Urothelium cell line (cell line): ENCODE measurements at places on chromosomes 1 and 21.
A peak's percentile ranks its signal among the peaks of the same experiment; 100 is the strongest.

DNA sequence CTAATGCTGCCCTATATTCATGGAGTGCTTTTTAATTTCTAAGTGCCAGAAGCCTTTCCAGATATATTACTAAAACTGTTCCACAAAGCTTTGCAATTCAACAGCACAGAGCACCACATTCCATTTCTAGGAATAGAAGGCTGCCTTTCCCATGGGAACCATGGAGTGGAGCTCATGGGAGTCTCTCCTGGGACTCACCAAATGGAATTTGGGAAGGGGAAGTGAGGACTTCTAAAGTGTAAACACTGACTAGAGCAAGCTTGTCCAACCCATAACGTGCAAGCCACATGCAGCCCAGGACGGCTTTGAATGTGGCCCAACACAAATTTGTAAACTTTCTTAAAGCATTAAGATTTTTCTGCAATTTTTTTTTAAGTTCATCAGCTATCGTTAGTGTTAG, 190.4 kb upstream of the TNR start:
- no peak for DNase-seq

DNA sequence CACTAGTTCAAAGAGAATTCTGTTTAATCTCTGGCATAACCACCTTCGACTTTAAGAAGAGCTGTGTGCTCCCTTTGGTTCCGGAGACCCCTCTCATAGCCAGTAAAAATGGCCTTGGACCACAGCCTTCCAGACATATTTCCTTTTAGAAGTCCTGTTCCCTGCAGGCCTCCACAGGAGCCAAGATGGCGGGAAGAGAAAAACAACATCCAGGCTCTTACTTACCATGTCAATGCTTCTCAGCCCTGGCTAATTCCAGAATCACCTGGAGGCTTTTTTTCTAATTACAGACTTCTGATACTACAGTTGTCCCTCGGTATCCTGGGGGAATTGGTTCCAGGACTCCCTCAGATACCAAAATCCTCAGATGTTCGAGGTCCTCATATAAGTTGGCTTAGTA, 362.5 kb downstream of the PBX1 start:
- DNase-seq = no peak

- DNase-seq = peak; percentile 69
Observed at GRCh38 chr1:160675641-160676410, 29.0 kb upstream of the SLAMF1 start.

DNA sequence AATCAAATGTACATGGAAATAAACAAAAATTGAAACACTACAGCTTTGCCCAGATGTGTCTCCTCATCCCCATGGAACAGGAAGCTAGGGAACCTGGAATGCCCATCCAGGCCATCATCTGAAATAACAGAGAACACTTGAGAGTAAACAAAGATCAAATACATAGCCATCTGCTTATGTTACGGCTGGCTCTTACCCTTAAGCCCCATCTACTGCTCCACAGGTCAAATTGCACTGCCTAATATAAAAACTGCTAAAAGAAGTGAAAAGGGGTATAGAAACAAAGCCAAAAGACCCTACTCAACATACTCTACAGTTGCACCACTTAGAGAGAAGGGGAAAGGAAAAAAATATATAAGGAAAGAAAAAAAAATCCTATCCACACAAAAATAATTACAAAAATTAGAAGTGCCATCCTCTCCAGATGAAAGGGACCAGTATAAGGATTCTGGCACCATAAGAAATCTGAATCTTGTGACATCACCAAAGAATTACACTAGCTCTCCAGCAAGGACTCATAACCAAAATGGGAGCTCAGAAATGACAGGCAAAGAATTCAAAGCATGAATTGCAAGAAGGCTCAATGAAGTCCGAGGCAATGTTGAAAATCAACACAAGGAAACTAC, 26.9 kb downstream of the OR6Y1 start:
- DNase-seq = peak; percentile 9

- no peak for DNase-seq
Observed at GRCh38 chr1:173023343-173023742, 27.4 kb downstream of the TNFSF18 start.

GRCh38 chr1:27045973-27046558, 33.4 kb upstream of the TENT5B start:
- DNase-seq = peak; percentile 78

GRCh38 chr1:37323486-37324377, 150.6 kb upstream of the ZC3H12A start:
- peak; percentile 29 for DNase-seq

DNA sequence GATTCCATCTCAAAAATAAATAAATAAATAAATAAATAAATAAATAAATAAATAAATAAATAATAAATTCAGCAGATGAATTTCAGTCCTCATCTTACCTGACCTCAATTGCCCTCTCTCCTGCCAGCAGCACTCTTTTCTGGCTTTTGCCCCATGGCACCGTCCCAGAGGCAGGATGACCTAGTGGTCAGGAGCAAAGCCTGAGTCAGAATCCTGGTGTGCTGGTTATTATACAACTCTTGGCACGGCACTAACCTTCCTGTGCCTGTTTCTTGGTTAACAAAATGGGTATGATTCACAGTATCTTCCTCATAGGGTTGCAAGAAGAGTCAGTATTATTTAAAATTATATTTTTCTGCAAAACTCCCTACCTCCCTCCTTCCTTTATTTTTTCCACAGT, 43.0 kb downstream of the NKAIN1 start:
- no peak for DNase-seq

GRCh38 chr1:183609313-183609712, 19.1 kb upstream of the NCF2 start:
- no peak for DNase-seq

DNA sequence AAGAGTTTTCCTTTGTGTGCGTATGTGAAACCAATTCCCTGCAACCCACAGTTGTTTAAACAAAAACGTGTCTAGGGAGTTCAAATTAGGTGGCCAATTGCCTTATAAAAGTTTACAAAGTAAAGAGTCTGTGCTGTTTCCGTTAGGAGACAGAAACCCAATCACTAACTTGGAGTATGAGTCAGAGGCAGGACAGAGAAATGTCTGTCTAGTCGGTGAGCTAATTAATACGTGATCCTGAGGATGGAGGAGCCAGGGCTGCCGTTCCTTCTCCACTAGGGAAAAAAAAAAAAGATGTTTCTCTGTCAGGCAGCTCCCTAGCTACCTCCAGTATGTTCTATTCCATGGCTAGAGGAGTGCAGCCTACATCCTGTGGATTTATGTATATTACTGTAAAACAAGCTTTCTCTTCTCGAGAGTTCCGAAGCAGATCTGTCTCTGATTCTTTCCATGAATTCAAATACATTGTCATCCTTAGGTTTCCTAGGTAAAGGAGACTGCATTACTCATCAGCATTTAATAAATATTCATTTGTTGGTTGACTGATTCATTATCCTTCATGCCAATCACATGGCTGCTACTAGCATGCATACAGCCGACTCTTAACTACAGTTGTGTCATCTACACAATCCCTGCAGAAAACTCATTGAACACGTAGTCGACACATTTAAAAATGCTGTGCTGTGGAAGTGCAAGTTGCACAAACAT, 430.6 kb downstream of the KIF26B start:
- DNase-seq = peak; percentile 83

- no peak for DNase-seq
Observed at GRCh38 chr1:96338622-96339021, 383.0 kb upstream of the PTBP2 start.

DNA sequence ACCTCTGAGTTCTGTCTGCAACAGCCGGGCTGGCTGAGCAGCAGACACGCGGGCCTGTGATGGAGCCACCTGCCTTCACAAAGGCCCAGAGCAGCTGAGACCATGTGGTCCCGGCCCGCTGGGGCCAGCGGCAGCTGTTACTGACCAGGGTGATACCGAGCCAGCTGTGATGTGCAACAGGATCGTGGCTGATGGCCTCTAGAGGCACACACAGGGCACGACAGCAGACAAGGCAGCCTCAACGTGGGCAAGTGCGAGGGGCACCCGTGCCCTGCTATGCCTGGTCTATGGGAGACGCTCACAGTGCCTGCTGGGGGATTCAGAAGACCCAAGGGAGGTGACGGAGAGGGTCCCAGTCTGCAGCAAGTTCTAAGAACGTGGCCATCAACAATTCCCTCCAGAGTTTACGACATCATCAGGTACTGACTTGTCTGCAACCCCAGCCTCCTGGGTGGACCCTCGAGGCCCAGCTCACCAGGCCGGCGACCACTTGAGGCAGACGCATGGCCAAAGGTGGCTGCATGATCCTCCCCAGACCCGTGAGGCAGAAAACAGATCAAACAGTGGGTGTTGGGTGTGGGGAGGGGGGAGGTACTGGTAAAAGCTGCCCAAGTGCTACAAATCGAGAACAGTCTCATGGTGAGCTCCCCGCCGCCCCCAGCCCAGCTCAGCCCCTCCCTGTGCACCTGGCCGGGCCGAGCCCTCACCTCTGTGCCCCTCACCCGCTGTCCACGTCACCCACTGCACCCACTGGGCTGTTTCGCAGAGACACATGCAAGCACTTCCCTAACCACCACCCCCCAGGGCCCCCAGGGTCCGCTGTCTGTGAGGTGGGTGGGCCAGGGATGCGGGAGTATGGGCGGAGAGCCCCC, 6.0 kb downstream of the POFUT2 start:
- no peak for DNase-seq

DNA sequence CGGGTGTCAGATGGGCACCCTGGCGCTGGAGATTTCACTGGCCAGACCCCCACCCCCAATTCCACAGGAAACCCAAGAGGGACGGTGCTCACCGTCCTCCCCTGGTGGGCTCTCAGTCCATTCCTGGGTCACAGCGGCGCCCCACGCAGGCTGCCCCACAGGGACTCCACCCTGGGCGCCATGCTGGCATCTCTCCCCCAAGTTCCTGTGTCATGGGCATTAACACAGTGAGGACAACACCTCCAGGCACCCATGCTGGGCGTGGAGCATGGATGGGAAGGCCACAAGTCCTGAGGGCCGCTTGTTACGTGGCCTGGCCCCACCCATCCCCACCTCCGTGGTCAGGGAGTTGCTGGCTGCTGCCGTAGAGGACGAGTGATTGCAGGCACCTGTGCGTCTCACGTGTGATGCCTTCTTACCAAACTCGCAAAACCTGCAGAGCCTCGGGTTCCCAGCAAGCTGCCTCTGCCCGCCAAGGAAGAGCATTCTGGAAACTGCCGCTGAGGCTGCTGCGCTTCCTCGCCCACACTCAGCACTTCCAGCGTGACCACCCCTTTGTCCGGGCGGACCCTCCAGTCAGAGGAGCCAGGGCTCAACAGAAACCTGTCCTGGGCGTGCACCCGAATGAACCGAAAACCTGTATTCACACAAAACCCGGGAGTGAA, 60.3 kb downstream of the SLX9 start:
- DNase-seq = no peak

DNA sequence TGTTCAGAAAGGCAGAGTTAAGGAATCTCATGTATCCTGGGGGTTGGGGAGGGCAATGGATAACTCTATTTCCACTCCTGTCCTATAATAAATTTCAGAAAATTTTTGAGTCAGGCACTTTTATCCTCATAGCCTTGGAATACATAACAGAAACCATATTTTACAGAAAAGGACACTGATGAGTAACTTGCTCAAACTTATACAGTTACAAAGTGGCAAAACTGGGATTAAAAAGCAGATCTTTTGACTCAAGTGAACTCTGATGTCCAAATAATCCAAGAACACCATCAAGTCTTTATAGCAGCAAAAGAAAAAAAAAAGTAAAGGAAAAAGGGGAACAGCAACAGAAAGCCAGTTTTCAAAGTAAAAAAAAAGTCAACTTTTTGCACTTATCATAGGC, 36.9 kb downstream of the PHC2 start:
- no peak for DNase-seq

DNA sequence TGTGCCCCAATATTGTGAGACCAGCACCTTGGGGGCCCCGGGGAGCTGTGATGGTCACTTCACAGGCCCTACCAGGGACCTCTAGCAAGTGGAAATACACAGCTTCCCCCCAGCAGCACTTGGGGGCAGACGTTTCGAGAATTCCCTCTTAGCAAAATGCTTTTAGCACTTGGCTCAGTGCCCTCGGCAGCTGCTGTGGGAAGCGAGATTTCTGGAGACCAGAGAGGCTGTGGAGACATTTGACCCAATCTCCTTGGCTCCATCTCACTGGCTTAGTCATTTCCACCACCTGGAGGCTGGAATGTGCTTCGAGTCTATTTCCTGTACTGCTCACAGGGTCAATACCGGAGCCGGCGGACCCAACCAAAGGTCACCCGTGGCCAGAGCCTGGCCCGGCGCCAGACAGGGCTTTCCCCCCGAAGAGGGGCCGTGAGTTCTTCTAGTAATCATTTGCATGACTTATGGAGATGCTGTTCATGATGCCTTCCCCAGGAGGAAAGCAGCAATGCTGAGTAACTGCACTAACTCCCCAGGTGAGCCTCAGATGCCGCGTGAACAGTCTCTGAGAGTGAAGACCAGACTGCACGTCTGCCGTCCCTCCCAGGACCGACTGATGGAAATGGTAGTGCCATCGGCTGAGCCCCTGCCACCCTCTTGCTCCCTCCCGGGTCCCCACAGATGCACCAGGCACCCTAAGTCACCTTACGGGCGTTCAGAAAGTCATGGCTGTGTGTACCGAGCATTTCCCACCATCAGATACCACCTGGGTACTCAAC, 4.4 kb upstream of the C2CD2 start:
- peak; percentile 60 for DNase-seq

GRCh38 chr1:46804027-46804889, 5.4 kb downstream of the CYP4B1 start:
- DNase-seq = no peak

DNA sequence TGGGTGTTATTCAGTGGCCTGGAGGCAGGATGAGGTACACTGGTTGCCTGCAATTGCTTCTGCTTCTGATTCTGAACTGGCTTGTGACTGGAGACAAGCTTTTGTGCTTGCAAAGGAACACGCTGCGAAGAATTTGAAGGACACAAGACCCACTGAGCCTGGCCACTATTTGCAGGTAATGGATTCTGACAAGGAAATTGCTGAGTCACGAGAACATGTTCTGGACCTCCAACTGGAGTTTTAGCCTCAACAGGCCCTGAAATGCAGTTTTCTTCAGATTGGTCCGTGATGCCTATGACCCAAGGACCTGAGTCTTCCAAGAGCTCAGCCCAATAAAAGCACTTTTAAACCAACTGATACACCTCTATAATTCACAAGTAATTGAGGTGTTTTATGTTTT, 4.6 kb downstream of the RAB3GAP2 start:
- no peak for DNase-seq

- no peak for DNase-seq
Observed at GRCh38 chr1:67584938-67585337, 100.1 kb upstream of the GADD45A start.

DNA sequence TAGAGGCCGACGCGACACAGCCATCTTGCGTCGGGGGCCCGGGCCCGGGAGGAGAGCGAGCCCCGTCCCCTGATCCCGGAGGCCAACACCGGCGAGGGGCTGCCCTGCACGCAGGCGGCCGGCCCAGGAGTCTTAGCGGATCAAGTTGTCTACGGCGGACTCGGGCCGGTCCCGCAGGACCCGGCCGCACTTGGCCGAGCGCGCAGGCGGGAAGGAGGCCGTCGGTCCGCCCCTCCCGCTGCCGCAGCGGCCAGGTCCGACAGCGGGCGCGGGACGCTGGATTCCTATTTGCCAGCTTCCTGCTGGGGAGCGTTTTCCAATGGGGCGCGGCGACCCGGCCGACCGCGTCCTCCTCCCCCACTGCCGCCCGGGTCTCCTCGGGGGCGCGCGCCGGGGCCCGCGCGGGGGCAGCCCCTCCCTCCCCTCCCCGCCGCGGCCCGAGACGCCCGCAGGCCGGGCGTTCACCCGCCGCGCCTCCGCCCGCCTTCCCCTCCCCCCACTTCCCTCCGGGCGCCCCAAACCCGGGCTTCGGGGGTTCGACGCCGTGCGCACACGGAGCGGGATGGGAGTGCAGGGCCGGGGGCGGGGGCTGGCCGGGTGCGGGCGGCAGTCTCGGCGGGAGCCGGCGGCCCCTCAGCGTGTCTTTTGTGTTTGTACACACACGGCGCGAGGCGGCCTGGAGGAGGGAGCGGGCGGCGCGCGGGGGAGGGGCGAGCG, 517 bp upstream of the H3-3A start:
- peak; percentile 91 for DNase-seq
